ENCODE measurements at places on chromosomes 7 and 10. TPM values are rescaled to one million over a fixed set of nuclear protein-coding genes. Genes with fewer than 3 reads are reported as not detected.
A peak's percentile ranks its signal among the peaks of the same experiment; 100 is the strongest.

DNA sequence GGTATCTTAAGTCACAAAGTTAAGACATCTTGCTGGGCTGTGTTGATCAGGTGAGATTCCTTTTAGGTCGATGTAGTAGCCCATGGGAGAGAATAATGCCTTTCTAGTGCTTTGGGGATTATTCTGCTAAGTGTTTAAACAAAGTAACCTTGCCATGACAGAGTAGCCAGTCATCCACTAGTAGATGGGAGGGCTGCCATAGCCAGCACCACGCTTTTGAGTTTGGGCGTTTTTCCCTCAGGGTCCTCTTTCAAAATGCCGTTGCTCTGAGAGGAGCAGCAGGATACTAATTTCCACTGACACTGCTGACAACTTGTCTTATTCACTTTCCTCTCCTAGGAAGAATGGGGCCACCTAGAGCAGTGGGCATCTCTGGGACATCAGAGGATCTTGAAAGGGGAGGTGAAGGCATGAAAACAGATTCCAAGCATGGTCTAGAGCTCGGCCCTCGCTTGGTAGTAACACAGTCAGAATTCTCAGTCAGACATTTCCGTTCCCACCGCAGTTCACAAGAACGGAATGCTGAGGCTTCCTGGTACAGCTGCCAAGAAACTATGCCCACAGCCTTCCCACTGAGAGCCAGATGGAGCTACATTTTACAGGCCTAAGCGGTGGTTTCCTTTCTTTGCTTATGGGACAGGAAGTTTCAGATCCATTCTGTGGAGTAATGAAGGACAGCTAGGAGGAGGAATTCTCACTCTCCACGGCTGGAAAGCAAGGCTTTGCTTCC, 15.3 kb upstream of the RSU1 start:
- H3K4me3 ChIP-seq: no peak overlapping the region
- H3K4me1 ChIP-seq: no peaks in the 10 kb centered on the region
- H3K27ac ChIP-seq: no peak overlapping the region
- H3K36me3 ChIP-seq: no peaks in the 10 kb centered on the region
- H3K27me3 ChIP-seq: no peaks in the 10 kb centered on the region

DNA sequence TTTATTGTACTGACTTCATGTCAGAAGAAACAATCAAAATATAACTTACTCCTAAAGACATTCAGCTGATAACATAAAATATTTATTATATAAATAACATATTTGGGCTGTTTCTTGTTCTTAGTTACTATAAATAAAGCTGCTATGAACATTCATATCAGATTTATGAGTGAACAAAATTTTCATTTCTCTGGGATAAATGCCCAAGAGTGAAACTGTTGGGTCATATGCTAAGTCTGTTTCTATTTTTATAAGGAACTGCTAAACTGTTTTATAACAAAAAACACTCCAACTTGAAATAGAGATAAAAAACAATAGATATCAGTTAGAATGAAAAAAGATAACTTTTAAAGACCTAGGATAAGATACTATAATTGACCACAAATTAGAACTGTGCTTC, 26.5 kb upstream of the CC2D2B start:
- no peaks in the 10 kb centered on the region for H3K27me3 ChIP-seq
- DNase-seq: no peak
- H3K36me3 ChIP-seq: peaks cover 17% of the 10 kb centered on the region

GRCh38 chr10:112838784-112839481, 111.1 kb upstream of the TCF7L2 start:
- no peaks in the 10 kb centered on the region for H3K36me3 ChIP-seq
- H3K4me1 ChIP-seq: peaks cover 45% of the 10 kb centered on the region
- no peak overlapping the region for H3K27ac ChIP-seq

DNA sequence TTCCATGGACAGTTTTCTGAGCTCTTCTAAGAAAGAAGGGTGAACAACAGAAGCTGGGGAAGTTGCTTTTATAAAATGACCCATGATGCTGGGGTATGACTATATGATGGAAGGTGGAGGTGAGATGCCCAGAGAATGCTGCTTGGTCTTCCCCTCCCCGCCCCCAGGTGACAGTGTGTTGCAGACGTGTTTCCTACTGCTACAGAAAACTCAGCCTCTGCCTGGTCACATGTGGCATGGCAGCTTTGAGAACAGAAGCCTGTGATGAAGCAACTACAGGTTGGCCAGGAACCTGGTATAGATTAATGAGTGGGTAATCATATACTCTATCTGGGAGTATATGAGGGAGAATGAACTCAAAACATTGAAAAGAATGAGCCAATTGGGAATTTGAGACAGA, 67.1 kb downstream of the MTURN start:
- peaks cover under 1% of the 10 kb centered on the region for H3K36me3 ChIP-seq
- H3K27me3 ChIP-seq: no peaks in the 10 kb centered on the region
- no peak overlapping the region for H3K27ac ChIP-seq
- DNase-seq: no peak
- H3K4me1 ChIP-seq: peaks cover 7% of the 10 kb centered on the region

- no peak overlapping the region for H3K4me3 ChIP-seq
- no peak overlapping the region for H3K27ac ChIP-seq
- no peaks in the 10 kb centered on the region for H3K27me3 ChIP-seq
- no peaks in the 10 kb centered on the region for H3K4me1 ChIP-seq
- DNase-seq: no peak
These were observed 590.2 kb downstream of the SH2D4B start for GRCh38 chr10:81127931-81128330.

- no peak for DNase-seq
- H3K4me1 ChIP-seq: peaks cover 15% of the 10 kb centered on the region
- no peak overlapping the region for H3K4me3 ChIP-seq
- H3K27me3 ChIP-seq: no peaks in the 10 kb centered on the region
These were observed 17.9 kb downstream of the ADCYAP1R1 start for GRCh38 chr7:31069860-31070555.

GRCh38 chr10:95864906-95865813, 42.6 kb upstream of the CC2D2B start:
- no peaks in the 10 kb centered on the region for H3K27me3 ChIP-seq
- no peak overlapping the region for H3K4me3 ChIP-seq
- peak overlapping the region; percentile 65 for H3K27ac ChIP-seq
- no peaks in the 10 kb centered on the region for H3K4me1 ChIP-seq

- H3K27ac ChIP-seq: no peak overlapping the region
- H3K27me3 ChIP-seq: no peaks in the 10 kb centered on the region
- peaks cover 4% of the 10 kb centered on the region for H3K4me1 ChIP-seq
- H3K4me3 ChIP-seq: no peak overlapping the region
- H3K36me3 ChIP-seq: no peaks in the 10 kb centered on the region
These were observed 275.0 kb upstream of the BMPER start for GRCh38 chr7:33630359-33630758.

DNA sequence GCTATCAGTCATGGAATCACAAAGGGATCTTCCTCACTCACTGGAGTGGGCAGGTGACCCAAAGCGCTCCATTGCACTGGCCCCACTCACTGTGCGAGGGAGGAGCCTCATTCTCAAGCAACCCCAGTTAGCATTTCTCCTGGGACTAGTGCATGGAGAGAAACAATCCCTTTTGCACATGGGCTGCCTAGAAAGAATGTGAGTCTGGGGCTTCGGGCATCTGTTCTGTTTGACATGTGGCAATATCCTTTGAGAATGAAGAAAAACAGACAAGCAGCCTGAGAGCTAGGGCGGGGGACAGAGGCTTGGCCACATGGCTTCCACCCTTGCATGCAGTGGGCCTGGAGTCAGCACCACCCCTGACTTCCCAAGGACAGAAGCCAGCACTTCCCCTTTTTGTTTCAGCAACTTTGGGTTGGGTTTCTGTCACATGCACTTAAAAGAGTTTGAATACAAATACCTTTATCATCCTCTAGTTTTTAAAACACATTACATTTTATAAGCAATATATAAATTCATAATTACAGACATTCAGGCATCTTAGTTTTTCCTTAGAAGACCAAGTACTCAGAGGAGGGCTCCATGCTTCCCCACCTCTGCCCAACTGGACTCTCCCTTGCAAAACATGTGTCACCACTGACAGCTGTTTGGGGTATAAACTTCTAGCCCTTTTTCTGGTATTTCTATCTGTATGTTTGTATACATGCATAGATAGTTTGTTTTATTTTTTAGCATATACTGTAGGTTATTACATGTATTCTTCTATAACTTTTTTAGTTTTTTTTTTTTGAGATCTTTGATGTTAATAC, 73.8 kb downstream of the RBM20 start:
- no peaks in the 10 kb centered on the region for H3K4me1 ChIP-seq
- H3K4me3 ChIP-seq: no peak overlapping the region
- no peaks in the 10 kb centered on the region for H3K36me3 ChIP-seq

The CRYGN gene
- total RNA-seq: 0.32 TPM

The MCM10 gene
- total RNA-seq: 76.3 TPM

The CDHR3 gene
- total RNA-seq: 5.4 TPM

Data from neural crest cell (in vitro differentiated cells).